ENCODE measurements at places on chromosomes 7 and 10.

GRCh38 chr10:59560990-59561389, 148.7 kb downstream of the SLC16A9 start:
- DNase-seq: no peak

GRCh38 chr10:4390219-4390618, 435.8 kb upstream of the AKR1E2 start:
- no peak for DNase-seq

DNA sequence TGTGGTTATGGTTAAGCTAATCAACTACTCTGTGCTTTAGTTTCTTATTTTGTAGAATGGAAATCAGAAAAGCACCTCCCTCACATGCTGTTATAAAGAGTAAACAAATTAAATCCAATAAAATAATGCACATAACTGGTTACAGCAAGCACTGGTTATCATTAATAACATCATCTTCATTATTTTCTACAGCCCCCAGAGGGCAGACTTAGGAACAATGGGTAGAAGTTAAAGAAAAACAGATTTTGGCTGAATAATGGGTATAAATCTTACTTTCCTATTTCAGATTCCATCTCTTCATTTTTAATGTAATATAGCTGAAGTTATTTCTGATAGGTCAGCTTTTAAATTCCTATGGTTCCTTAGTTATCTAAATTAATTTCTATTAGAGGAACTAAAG, 126.5 kb downstream of the DOCK4 start:
- no peak for DNase-seq

DNA sequence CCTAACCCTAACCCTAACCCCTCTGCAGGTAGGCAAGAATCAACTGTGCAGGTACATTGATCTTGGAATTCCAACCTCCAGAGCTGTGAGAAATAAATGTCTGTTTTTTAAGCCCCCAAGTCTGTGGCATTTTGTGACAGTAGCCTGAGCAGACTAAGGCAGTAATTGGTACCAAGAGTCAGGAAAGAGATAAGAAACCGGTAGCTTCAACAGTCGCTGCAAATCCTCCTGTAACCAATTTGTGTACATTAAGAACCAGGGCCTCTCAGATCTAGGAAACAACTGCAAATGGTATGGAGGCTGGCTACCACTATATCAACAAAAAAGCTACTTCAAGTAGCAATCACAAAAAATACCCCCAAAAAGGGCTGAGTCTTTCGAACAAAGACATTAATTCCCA, 67.3 kb downstream of the DOCK4 start:
- no peak for DNase-seq

DNA sequence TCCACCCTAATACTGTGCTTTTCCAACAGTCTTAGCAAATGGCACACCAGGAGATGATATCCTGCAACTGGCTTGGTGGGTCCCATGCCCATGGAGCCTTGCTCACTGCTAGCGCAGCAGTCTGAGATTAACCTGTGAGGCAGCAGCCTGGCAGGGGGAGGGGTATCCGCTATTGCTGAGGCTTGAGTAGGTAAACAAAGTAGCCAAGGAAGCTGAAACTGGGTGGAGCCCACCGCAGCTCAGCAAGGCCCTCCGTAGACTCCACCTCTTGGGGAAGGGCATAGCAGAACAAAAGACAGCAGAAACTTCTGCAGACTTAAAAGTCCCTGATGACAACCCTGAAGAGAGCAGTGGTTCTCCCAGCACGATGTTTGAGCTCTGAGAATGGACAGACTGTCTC, 399.0 kb downstream of the CCSER2 start:
- DNase-seq: no peak

- DNase-seq: no peak
These were observed 134.8 kb downstream of the CREB5 start for GRCh38 chr7:28547115-28547514.

DNA sequence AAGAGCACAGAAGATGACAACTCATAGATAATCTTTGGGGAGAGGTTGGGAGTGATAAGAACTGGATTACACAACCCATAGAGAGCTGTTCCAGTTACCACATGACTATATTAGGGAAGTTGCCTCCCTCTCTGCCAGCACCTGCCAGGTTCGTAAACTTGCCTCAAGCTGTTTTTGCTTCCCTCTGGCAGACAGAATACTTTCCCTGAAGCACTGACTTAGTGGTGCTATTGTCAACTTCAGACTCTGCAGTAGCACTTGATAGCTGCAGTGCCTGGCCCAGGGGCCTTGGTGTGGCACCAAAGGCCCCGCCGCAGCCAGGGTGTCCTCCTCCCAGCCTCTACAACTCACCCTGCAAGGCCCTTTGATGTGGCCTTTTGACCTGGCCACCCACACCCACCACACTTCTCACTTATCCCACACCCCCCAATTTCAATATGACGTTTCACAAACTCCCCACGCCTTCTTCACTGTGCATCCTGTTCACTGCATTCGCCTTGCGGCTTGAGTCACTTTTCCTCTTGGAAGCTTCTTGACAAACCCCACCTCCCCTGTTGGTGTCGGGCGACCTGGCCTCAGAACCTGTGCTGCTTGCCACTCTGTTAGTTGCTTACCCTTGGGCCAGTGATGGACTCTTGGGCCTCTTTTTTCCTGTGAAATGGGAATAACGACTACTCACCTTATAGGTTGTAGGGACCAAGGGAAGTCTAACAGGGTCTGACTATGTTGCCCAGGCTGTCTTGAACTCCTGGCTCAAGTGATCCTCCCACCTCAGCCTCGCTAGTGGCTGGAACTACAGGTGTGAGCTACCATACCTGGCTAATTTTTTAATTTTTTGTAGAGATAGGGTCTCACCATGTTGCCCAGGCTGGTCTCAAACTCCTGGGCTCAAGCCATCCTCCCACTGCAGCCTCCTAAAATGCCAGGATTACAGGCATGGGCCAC, 50.2 kb upstream of the PODXL start:
- DNase-seq: no peak

DNA sequence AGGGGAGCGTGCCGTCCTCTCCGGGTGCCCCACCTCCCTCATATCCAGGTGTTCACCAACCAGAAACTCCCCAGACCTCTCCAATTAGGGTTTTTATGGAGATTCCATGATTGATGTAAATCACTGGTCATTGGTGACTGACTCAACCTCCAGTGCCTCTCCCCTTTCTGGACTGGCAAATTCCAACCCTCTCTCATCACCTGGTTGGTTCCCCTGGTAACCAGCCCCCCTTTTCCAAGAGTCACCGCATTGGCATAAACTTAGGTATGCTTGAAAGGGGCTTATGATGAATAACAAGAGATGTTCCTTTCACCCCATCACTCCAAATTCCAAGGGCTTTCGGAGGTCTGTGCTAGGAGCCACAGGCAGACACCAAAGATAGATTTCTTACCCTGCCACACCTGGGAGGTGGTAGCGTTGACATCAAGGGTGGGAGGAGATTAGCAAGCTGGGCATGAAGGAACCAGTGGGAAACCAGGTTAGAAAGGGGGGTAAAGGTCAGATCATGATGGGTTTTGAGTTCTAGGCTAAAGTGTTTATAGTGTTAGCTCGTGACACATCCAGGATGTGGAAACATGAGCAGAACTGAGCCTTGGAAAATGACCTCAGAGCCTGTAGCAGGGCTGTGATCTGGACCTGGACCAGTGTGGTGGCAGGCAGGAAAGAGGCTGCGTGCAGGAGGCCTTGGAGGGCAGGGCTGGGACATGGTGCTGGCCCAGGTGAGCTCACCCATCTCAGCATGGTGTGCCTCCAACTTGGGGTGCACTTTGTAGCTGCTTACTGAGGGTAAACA, 45.1 kb downstream of the CAMK1D start:
- no peak for DNase-seq

DNA sequence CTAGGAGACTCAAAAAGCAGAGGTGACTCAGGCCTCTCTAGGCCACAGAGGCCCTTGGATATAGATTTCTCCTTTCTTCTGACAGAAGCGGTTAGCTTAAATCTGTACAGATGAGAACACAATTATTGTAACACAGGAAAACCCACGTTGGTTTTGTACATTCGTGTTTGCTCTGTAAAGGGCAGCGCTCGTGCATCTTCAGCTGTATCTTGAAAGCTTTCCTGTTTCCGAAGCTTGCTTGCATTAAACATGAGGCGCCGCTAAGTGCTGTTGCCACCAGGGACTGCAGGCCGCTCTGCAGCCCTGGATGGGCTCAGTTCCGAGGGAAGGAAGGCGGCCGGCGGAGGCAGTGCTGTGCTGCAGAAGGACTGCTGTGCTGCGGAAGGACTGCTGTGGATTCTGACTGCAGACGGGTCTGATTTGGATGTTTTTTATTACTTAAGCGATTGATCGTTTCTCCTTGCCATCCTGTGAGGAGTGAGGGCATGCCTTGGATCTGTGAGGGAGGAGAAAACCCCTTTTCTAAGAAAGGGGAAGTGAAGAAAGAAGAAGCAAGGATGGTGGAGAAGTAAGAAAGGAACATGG, 53.3 kb downstream of the FHIP2A start:
- DNase-seq: no peak

DNA sequence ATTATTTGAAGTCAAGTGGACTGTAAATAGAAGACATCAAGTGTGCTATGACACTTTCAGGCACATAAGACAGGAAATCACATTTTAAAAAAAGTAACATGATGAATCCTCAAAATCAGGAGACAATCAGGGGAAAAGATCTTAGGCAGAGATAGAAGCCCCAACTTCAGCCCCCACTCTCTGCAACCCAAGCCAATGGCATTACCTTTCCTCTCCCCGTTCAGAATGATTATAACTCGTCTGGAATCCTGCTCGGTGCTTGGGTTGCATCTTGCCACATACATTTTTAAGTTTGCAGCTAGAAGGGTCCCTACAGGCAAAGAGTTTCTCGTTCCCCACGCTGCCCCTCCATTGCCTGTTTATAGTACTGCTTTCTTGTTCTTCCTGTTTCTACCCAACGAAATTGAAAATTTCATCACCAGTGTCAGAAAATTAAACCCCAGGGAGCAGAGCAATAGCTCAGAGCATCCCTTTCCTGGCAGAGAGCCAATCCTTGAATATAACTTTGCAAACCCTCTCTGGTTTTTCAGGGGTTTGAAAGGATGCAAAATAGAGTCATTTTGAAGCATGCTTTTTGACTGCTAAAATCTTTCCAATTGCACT, 260.5 kb upstream of the AOAH start:
- DNase-seq: no peak

- DNase-seq: no peak
These were observed 8.6 kb upstream of the MNX1 start for GRCh38 chr7:157018997-157019608.

- DNase-seq: no peak
These were observed 98.0 kb upstream of the PDCD4 start for GRCh38 chr10:110773693-110774068.

- DNase-seq: no peak
These were observed 316.9 kb upstream of the PLXDC2 start for GRCh38 chr10:19499291-19499770.

- DNase-seq: no peak
These were observed 5.1 kb upstream of the CYP26A1 start for GRCh38 chr10:93068411-93069244.

GRCh38 chr7:151784853-151785680, 91.8 kb downstream of the PRKAG2 start:
- DNase-seq: no peak

- no peak for DNase-seq
These were observed 14.7 kb upstream of the CAMK2G start for GRCh38 chr10:73889014-73889413.

GRCh38 chr10:110498087-110498981, 627 bp downstream of the DUSP5 start:
- DNase-seq: no peak

GRCh38 chr10:130652544-130652943, 516.4 kb downstream of the GLRX3 start:
- DNase-seq: no peak

- no peak for DNase-seq
These were observed 37.3 kb downstream of the ADRA2A start for GRCh38 chr10:111113961-111114757.

- no peak for DNase-seq
These were observed 29.0 kb downstream of the AGAP3 start for GRCh38 chr7:151115121-151115835.

GRCh38 chr10:66259836-66260235, 666.0 kb upstream of the LRRTM3 start:
- DNase-seq: no peak

GRCh38 chr10:114708717-114709335, 50.8 kb upstream of the ABLIM1 start:
- DNase-seq: no peak

- DNase-seq: no peak
These were observed 11.2 kb upstream of the OR2A5 start for GRCh38 chr7:144037414-144038035.

DNA sequence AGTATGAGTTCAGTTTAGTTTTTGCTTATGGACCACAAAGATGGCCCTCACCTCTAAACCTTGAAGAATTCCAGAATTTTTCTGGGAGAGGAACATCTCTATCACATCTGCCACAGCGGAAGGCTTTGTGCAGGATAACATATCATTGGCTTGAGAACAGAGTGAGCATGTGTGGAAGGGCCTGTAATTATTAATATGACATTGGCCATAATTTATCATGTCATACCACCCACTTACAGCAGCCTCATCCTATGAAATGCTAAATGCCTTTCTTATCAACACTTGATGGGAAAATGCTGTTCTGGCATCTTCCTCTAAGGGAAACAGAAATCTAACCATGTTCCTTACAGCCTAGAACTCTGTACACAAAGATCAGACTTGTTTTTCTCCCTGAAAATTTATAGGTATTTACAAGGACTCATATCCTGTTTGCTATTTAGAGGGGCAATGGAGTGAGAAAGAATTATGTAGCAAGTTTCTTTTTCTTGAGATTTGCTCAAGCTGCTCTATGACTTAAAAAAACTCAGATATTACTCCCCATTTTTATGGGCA, 817.3 kb downstream of the LRMDA start:
- no peak for DNase-seq

- no peak for DNase-seq
These were observed 7.9 kb upstream of the RALA start for GRCh38 chr7:39615350-39615975.

DNA sequence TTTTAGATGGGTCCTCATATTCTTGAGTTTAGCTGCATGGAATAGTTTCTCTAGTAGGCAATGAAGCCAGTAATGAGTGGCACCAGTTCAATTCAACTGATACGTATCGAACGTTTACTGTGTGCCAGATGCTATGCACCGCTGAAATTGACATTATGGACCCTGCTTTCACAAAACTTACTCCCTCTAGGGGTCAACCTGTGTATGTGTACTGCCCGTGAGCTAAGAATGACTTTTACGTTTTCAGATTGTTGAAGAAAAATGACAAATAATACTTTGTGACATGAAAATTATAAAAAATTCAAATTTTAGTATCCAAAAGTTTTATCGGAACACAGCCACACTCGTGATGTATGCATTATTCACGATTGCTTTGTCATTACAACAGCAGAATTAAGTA, 95.5 kb downstream of the ZMYND11 start:
- DNase-seq: no peak
